CD14-positive monocyte (primary cell): ENCODE measurements at places on chromosomes 12 and 14.
A peak's percentile ranks its signal among the peaks of the same experiment; 100 is the strongest.

DNA sequence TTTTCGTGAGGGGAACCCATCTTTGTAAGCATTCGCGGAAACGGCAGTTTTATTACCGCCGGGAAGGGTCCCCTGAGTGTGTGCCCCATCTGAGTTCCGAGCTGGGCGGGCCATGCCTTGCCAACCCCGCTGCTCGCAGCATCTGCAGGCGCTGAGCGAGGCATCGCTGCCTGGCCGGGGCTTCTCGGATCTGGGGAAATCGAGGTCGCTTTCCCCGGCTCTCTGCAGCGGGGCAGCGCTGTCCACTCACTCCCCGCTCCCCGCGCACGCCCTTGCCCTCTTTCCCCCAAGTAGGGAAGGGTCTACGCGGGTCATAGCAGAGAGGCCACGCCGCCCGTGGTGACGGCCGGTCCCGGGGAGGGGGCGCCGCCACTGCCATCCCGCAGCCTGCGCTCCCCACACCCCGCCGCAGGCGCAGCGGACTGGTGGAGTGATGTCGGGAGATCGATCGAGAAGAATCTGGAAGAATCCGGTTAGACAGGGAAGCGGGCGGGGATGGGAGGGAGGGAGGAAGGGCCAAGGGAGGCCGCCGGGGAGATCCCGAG, 507 bp upstream of the FKBP4 start:
- DNase-seq: no peak

DNA sequence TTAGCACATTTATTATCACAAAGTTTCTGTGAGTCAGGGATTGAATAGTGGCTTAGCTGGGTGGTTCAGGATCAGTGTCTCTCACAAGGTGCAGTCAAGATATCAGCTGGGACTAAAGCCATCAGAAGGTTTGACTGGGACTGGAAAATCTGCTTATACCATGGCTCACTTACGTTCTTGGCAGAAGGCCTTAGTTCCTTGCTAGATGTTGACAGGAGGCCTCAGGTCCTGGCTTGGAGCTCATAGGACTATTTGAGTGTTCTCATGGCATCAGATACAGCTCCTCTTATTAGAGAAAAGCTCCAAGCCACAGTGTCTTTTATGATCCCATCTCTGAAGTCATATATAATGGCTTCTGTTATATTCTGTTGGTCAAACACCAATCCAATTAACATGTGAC, 127.3 kb downstream of the SLC6A15 start:
- no peak for DNase-seq

DNA sequence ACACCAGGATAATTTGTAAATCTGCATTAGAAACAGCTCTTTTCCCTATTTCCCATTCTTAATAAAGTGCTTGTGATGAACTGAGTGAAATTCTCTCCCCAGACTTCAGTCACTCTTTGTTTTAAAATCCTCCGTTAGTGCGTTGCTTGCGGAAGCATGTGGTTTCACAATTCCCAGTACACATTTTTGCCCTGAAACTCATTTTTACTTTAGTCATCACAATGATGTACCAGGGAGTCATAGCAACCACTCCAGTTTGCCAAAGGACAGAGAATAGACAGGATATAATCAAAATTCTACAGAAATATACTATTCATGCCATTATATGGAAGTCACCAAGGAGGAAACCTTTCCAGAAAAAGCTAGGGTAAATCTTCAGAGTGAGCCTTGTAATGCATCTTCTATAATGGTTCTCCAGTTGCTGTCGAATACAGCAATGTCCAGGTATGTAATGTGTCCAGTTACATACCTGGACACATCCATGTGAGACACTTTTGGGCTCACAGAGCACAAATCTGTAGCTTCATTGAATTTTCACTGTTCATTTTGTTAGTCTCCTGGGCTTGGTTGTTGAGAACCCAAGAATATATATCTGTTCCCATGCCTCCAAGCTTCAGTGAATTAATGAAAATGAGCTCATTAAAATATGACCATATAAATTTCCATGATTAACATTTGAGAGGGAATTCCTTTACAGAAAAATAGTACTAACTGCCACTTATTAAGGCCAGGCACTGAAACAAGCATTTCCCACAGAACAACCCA, 57.8 kb downstream of the GPR135 start:
- no peak for DNase-seq

- no peak for DNase-seq
Observed at GRCh38 chr12:82383930-82384552, 25.7 kb downstream of the METTL25 start.

- no peak for DNase-seq
Observed at GRCh38 chr14:85468816-85469215, 61.1 kb upstream of the FLRT2 start.

- no peak for DNase-seq
Observed at GRCh38 chr12:57455374-57456144, 452 bp downstream of the INHBE start.

GRCh38 chr12:54421175-54421878, 2.3 kb upstream of the ITGA5 start:
- no peak for DNase-seq

DNA sequence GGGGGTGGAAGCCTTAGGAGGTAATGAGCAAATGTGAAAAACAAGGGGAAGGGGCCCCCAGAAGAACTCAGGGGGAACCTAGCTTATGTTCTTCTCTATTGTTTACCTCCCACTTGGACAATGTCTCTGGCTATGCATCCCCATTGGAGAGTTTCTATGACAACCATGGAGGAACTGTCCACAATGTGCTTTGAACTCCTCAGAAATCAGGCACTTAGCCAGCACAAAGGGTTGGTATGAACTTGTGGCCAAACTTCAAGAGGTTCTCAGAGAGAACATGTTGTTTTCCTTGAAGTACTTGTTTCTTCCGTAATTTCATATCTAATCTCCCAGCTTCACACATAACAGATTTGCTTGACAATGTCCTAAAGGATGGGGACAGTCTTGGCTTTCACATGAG, 202.8 kb upstream of the PELI2 start:
- no peak for DNase-seq

- DNase-seq: no peak
Observed at GRCh38 chr12:3107071-3107583, 29.9 kb downstream of the TSPAN9 start.

GRCh38 chr14:57492859-57493258, 798 bp downstream of the CCDC198 start:
- no peak for DNase-seq

DNA sequence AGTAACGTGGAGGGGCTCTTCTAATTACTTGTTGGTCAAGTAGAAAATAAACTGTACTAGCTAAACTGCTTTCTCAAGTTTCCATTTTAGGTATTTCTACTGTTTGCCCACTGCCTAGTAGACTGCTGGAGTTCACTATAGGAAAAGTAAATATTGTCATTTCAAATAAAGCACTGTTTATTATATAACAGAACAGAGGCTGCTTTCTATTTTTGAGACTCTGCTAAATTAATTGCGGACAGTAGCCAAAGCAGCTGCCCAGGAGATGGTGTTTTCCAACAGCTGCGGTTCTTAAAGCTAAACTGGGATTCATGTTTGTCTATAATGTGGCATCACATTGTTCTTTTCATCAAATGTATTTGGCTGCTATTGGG, 15.9 kb upstream of the SIX1 start:
- no peak for DNase-seq

DNA sequence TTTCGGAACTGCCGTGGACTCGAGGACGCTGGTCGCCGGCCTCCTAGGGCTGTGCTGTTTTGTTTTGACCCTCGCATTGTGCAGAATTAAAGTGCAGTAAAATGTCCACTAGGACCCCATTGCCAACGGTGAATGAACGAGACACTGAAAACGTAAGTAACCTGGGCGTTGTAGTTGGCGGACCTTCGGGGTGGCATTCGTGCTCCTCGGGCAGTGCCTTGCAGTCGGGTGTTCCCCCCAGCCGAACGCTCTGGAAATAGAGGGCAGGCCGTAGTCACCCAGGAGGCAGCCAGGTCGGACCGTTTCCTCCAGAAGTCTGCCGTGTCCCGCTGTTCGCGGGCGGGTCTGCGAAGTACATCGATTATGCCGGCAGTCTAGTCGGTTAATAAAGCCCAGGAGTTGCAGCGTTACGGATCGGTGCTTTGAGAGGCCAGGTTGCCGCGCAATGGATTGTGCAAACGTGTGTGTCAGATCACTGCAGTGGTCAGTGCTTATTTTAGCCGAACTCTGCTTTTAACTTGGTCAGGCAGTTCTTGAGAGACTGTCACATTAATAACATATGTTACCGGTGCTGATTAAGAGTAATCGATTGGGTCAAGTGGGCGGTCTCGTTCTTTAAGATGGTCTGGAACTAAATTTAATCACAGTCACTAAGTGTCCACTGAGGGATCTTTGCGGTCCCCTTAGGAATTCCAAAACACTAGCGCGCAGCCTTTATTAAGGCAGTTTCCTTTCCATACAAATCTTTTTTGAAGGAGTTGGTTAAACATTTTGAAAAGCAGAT, 906 bp downstream of the MARK3 start:
- peak; percentile 39 for DNase-seq

GRCh38 chr14:105060751-105061427, 4.3 kb downstream of the GPR132 start:
- peak; percentile 83 for DNase-seq

DNA sequence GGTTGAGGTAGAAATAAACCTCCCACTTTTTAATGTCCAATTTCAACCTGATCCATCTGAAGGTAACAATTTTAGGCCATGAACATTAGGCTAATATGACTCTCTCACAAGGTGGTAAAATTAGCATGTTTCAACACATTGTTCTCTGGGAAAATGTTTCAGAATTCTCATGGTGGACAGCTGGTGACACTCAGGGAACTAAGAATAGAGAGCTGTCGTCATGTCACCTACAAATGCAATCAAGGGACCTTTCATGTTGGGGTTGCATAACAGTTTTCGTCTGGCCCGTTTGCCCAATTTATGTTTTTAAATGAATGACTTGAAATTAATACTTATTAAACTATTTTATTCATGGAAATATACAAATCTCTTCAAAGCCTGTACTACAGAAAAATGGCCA, 180.7 kb upstream of the PRICKLE1 start:
- no peak for DNase-seq

- DNase-seq: no peak
Observed at GRCh38 chr12:125018356-125018755, 24.9 kb downstream of the BRI3BP start.

- no peak for DNase-seq
Observed at GRCh38 chr12:110370732-110371231, 32.7 kb downstream of the ANAPC7 start.
